T-cell (primary cell): ENCODE measurements at places on chromosomes 3 and 15. TPM values are rescaled to one million over a fixed set of nuclear protein-coding genes. Genes with fewer than 3 reads are reported as not detected.

GABRR3 gene
- total RNA-seq: not detected

CNTN6 gene
- total RNA-seq: not detected

P3H2 gene
- 0.50 TPM for total RNA-seq

GOLGA6B gene
- not detected for total RNA-seq

RAB6B gene
- 0.59 TPM for total RNA-seq

DNA sequence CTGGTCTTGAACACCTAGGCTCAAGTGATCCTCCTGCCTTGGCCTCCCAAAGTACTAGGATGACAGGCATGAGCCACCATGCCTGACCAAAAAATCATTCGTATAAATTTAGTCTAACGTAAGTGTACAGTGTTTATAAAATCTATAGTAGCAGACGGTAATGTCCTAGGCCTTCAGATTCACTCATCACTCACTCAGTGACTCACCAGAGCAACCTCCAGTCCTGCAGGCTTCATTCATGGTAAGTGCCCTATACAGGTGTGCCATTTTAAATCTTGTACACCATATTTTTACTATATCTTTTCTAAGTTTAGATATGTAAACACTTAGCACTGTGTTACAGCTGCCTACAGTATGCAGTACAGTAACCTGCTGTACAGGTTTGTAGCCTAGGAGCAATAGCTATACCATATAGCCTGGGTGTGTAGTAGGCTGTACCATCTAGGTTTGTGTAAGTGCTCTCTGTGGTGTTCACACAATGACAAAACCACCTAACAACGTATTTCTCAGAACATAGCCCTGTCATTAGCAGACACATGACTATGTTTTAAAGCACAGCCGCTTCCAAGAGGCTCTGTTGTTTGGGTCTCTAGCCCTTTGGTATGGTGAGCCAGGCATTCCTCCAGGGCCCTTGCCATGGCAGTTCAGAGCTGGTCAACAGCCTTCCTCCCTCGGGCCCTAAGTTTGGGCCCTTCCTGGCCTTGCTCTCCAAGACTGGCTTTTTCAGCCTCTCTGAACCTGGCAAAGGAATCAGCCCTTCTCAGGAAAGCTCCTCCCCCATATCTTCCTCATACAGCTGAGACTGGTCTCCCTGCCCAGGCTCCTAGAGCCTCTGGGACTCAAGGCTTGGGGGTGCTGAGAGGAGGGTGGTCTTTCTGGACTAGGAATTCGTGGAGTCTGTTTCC, 1.9 kb upstream of the CCDC9B start:
- DNase-seq: no peak

- DNase-seq: no peak
Measured at GRCh38 chr3:69976021-69976420, 23.5 kb upstream of the SAMMSON start.

GRCh38 chr3:20051123-20051806, 11.0 kb downstream of the KAT2B start:
- no peak for DNase-seq

DNA sequence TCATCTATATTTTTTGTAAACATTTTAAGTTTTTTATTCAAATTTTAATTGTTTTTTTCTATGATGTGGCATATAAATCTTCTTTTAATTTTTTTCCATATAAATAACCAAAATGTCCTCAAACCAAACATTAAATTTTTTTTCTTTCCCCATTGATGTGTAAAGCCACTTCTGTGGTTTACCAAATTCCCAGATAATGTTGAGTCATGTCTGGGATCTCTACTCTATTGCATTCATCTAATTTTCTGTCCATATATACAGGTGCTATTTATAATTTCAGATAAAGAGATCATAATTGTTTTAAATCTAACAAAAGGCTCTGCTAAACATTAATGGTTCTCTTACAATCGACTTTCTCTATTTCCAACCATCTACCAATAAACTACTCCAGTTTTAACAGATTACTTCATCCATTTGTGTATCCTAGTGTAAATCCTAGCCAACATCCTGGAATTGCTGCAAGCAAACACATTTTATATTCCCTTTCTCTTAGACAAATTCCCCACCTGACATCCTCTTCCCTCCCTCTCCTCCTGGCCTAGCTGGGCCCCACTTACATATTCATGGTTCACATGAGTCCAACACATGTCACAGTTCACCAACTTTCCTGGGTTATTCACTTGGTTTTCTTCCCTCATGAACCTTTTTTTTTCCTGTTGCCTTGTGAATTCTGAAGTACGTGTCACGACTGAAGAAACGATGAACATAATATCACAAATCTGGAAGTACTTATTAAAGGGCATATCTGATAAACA, 368.0 kb upstream of the AGTR1 start:
- no peak for DNase-seq

DNA sequence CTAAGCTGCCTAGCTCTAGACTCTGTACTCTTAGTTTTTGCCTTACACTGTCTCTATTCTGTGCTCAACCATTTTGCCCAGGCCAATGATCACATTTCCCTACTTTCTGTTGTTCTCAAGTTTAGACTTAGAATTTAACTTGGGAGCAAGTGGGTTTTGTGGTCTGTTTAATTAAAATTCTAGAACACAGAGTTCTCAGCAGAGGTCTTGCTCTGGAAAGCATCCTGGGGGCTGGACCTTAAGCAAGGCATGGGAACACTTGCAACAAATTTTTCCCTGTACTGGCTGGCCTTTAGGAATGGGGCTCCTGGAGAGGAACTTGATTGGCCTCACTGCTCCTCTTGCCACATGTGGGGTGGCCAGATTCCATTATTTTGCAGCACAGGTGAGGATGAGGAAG, 236.3 kb upstream of the LRTM1 start:
- no peak for DNase-seq

DNA sequence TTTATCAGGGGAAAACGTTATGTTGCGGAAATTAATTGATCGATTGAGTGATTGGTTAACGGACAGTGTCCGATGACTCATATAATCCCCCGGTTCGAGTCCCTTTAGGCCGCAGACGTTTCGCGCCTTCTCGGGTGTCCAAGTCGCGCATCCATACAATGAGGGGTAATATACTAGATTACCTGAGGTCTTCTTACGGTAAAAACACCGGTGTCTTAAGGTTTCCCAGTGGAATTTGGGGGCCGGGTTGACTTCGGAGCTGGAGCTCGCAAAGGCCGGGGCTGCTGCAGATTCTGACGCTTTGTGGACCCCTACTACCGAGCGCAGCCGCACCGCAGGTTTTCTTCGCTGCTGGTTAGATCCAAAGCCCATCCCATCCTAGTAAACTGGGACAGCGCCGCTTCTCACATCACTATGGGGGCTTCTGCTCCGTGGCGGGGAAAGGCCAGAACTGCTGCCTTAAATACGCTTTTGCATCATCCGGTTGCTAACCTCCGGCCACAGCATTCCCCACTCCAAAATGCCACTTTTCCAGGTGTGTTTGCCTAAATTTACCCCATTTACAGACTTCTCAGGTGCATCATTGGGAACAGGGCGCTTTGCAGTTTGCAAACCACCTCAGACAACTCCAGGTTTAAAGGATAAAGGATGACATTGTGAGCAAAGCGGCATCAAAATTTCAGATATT, 858 bp upstream of the SACM1L start:
- no peak for DNase-seq
